Activated CD4-positive, alpha-beta T cell treated with anti-CD3 and anti-CD28 coated beads, Interleukin-2, amount 50 U/mL, for 48 hours (primary cell): ENCODE measurements at places on chromosomes 11 and 22.

DNA sequence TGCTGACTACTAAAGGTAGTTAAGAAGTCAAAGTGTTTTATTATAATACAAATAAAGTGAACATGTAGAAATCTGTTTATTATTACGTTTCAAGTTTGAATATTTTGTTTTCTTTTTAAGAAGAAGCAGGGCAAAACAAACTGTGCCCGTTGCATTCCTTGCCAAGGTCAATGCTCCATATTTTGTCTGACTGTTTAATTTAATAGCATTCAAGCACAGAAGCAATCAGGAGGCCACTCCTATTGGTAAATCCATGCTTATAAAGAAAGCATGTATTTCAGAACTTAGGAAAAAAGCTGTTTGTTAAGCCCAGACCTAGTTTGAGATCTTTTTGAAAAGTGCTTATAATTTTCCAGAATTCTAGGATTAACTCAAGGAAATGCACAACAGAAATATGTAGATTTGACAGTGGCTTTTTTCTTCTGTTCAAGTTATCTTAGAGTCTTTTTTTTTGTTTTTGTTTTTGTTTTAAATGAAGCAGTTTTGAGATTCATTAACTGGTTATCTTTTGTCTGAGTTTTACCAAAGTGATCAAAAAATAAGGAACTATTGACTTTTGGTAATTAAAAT is 51.7 kb downstream of the ARHGAP42 start:
- no peak for DNase-seq

DNA sequence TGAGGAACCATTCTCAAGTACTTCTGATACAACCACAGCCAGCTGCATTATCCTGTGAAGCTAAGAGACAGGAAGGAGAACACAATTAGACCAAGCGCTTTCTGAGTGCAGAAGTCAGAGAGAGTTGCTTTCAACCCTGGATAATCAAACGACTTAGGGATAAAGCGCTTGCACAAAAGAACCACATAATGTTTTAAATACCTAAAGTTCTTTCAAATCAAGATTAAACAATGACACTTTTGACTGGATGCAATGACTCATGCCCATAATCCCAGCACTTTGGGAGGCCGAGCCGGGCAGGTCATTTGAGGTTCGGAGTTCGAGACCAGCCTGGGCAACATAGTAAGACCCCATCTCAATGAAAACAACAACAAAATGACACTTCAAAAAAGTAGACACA is 145.1 kb downstream of the SWAP70 start:
- DNase-seq = no peak

DNA sequence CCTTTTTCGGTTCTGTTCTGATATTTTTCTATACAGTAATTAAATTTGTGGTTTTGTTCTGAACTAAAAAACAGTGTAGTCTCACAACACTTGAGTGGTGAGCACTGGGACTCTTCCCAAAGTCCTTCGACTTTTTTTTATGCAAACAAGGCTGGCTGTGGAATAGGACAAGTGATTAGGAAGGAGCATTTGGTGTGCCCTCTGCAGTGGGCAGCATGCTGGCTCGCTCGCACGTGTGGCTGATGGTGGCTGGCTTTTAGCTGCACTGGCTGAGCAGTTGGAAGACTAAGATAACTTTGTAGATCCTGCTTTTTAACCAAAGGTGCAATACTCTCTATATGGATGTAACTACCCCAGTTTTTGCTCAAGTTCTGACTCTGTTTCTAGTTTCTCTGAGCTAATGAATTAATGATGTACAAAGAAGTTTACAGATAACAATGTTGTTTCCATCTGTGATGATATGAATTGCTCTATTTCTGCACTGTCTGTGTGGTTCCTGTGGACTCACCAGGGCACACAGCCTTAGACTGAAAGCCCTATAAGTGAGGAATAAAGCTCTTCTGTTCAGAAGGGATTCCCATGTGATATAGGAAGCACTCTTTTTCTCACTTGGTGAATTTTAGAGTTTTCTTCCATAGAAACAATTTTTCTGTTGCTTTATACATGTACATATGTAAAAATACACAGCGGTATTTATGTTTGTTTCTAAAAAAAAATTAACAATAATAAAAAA is 143.1 kb upstream of the RASSF10 start:
- no peak for DNase-seq

DNA sequence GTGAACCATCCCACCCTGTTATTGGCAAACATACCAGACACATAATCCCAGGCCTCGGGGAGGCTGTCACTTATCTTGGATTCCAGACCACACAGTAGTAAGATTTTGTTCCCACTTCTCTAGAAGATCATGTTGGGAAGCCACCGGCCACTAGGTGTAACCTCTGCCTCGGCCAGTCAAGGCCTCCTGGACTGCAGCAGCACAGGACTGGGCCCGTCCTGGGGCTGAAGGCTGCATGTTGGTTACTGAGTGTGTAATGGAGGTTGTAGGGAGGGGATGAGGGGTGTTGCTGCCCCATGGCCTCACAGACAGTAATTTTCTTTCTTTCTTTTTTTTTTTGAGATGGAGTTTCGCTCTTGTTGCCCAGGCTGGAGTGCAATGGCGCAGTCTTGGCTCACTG is 92.4 kb upstream of the SYT13 start:
- DNase-seq = no peak

DNA sequence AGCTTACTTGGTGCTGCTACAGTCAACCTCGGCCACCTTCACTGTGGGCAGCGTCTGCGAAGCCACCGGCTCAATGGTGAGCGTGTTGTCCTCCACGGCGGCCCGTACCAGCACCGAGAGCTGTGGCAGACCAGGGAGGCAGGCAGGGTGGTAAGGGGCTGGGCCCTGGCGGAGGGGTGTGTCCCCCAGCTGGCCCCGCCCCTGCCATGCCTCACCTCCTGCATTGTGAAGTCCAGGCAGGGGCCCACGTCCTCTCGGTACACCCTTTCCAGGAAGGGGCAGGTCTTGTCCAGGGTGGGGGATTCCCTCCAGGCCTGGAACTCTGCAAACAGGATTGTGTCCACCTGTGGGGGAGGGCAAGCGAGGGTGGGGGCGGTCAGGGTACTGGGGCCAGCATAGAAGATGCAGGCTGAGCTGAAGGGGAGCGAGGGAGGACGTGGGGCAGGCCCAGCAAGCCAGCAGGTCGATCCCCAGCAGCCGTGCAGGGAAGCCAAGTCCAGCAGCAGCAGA is 12.8 kb downstream of the RAB3IL1 start:
- DNase-seq = peak; percentile 41

DNA sequence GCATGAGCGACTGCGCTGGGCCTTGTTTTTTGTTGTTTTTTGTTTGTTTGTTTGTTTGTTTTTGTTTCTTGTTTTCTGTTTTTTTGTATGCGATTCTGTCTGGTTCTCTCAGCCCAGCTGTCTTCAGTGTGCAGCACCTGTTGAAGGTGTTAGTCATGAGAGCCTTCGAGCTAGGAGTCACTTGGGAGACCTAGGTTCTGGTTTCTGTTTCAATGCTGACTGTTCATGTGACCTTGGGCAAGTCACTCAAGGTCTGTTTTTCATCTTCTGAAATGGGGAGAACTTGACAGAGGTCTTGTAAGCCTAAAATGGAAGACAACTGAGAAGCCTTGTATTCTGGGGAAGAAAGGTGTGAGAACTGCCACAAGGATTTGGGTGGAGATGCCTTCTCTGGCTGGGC is 1.8 kb downstream of the DCPS start:
- DNase-seq = no peak

GRCh38 chr11:72844356-72844755 is 30.1 kb downstream of the ATG16L2 start:
- no peak for DNase-seq

GRCh38 chr22:25760294-25760693 is 18.3 kb downstream of the MYO18B start:
- DNase-seq = no peak

DNA sequence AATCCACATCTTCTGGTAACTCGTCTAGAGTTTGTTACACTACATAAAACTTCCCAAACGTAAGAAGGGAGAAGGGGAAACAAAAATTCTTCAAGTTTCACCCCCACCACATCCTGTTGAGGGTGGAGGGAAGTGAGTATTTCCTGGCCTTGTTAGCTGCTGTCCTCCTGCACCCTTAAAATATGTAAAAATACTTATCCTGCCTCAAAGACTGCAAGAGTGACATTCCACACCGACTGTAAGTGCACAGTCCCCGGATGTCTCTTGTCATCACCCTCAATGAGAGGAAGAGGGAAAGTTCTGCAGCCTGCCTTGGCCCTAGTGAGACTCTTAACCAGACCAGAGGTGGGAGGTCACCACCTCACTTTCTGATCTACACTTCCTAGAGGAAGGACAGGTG is 3.3 kb downstream of the TMEM121B start:
- no peak for DNase-seq

- no peak for DNase-seq
Observed at GRCh38 chr11:557328-558132, 3.0 kb downstream of the LMNTD2 start.

GRCh38 chr11:43223026-43223425 is 88.8 kb upstream of the API5 start:
- no peak for DNase-seq

DNA sequence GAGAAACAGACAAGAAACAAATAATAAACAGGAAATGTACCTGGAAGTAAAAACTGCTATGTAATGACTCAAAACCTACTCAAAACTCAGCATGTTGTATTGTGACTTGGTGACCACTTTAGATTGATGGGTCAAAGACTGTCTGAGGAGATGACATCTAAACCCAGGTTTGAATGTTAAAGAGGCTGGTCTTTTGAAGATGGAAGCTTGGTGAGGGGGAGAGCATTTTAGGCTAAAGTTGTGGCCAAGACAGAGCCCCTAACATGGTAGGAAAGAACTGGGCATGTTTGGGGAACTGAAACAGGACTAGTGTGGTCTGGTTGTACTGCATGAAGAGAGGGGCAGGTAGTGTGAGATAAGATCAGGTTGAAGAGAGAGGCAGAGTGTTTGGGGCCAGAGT is 85.3 kb upstream of the MYO18B start:
- no peak for DNase-seq

DNA sequence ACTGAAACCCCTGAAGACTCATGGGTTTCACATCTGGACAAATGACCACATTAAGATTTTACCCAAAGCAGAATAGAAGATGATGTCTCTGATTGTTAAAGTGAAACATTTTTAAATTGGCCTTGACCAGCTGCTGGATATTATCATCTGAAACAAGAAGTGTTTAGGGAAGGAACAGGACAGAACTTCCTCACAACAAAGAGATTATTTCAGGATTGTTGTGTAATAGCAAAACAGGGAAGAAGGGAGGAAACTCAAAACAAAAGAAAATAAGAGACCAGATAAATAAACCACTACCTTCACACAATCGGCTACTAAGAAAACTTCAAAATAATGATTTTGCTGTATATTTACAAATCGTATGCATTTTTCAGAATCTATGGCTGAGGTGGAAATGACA is 319.2 kb upstream of the API5 start:
- no peak for DNase-seq

- DNase-seq = no peak
Observed at GRCh38 chr22:20316217-20316843, 3.5 kb downstream of the DGCR6L start.

GRCh38 chr11:63944987-63945386 is 6.2 kb downstream of the NAA40 start:
- no peak for DNase-seq

- DNase-seq = no peak
Observed at GRCh38 chr22:48678171-48679135, 1149.2 kb downstream of the BRD1 start.

DNA sequence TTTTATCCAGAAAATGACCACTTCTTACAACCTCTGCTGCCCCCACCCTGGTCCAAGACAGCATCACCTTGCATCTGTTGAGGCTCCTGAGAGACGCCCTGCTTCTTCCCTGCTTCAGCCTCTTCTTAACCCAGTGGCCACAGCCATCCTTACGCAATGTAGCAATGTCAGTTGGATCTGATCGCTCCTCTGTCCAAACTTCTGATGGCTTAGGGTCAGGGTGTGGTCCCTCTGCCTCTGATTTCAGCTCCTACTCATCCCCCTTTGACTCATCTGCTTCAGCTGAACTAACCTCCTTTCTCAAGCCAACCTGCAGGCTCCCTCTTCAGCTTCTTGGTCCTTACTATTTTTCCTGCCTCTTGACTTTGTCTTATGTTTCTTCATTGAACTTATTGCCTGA is 280.8 kb downstream of the KIRREL3 start:
- no peak for DNase-seq

- peak; percentile 1 for DNase-seq
Observed at GRCh38 chr11:94741022-94741679, 27.0 kb upstream of the AMOTL1 start.

DNA sequence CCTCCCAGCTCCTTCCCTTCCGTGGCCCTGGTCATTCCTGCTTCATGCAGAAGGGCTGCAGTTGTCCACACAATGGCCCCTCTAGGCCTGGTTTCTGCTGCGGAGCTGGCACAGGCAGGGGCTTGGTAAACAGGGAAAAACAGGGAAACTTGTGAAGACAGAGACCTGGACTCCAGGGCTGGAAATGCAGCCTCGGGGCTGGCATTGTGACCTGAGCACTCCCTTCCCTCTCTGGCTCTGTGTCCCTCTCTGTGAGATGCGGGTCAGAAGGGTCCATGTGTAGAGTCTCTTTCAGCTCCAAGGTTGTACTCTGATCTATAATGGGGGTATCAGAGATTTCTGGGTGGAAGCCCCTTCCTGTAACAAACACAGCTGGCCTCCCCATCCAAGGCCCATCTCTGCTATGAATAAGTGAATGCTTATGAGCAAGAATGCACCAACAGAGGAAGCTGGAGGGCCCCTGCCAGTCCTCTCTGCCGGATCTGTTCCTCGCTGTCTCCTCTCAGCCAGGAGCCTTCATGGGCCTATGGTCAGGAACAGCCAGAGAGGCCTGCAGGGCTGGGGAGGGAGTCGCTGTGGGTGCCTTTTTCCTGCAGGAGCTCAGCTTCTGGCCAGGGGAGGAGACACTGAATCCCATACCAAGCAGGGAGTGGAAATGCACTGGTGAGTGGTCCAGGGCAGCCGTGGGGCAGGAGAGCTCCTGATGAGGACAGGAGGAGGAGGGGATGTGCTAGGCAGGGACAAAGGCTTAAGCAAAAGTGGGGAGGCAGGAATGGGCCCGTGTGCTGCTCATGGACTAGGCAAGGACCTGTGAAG is 6.7 kb upstream of the DERL3 start:
- DNase-seq = no peak
